Activated CD4-positive, alpha-beta T cell treated with anti-CD3 and anti-CD28 coated beads for 24 hours (primary cell): ENCODE measurements at places on chromosomes 7 and 10.

GRCh38 chr10:86687750-86688149 lies 19.4 kb downstream of the LDB3 start:
- DNase-seq = no peak

DNA sequence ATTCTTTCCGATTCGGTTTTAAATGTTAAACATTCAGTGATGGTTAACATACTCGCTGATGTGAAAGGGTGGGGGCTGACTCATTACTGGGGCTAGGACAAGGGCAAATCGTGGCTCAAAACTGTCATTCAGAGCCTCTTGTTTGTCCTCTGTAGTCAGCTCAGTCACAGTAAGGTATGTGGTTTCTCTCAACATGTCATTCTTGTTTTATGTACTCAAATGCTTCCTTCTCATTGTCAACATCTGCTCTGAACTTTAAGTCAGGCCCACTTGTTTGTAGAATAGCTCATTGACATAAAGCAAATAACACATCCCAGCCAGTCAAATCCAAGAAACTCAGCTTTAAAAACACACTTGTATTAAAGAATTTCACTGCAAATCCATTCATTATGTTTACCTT lies 7.3 kb downstream of the SLC16A9 start:
- DNase-seq = no peak

DNA sequence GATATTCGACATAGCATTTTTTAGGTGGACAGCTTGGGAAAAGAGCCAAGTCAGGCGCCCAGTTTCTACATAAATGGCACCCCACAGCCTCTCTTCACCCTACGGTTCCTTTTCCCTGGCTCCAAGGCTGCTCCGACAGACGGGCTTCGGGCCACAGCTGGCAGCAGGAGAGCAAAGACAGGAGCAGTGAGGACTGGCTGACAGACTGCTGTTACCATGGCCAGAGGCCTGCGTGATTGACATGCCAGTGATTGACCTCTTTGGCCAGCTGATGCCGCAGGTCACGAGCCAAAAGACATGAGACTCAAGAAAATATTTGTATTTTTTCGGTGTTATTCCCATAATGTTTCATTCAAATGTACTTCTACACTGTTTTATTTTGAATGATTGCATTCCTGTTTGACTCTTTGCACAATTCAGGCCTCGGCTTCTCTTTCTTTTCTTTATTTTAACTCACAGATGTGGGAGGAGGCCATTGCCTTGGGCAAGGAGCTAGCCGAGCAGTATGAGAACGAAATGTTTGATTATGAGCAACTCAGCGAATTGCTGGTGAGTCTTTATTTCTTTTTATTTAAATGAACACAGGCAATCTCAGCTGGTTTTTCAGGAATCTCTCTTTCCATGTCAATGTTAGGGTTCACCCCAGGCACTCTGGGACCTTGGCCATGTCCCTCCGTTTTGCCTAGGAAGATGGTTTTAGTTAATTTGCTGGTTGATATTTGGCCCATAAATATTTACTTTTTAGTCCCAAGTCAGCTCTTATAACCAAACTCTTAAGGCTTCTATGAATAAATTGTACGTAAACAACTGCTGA lies 146.3 kb upstream of the NPS start:
- no peak for DNase-seq

- no peak for DNase-seq
These were observed 612.2 kb upstream of the MKI67 start for GRCh38 chr10:128738386-128738915.

DNA sequence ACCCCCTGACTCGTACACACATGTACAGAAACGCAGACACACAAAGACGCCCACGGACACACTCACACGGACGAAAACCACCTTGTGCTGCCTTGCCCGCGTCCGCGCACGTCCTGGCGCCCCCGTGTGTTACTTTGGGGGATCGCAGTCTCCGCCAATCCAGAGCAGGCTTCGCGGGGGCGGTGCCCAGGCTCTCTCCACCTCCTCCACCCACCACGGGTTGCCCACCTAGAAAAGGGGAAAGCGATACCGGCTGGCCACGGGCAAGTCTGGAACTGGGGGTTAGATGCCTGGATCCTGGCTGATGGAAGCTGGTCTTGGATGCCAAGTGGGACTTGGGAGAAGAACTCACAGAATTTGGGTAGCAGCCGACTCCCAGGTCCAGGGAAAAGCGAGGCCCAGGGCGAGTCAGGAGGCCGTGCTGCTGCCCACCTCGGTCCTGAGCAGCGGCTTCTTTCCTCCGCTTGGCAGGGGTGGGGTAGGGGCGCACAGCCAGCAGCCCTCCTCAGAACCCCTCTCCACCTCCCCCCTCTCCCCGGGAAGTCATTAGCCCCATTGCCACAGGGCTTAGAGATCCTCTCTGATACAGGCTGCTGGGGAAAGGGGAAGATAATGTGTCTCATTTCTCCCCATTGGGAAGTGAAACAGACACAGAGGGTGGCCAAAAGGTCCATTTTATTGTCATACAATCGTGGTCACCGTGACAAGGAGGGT lies 4.6 kb upstream of the VGF start:
- peak; percentile 68 for DNase-seq

- no peak for DNase-seq
These were observed 246.1 kb downstream of the REEP3 start for GRCh38 chr10:63767138-63767801.
